Stimulated activated CD8-positive, alpha-beta memory T cell treated with anti-CD3 and anti-CD28 coated beads, Interleukin-4, amount 100 ng/mL, for 1 hour (primary cell): ENCODE measurements at places on chromosomes 2 and 18.

DNA sequence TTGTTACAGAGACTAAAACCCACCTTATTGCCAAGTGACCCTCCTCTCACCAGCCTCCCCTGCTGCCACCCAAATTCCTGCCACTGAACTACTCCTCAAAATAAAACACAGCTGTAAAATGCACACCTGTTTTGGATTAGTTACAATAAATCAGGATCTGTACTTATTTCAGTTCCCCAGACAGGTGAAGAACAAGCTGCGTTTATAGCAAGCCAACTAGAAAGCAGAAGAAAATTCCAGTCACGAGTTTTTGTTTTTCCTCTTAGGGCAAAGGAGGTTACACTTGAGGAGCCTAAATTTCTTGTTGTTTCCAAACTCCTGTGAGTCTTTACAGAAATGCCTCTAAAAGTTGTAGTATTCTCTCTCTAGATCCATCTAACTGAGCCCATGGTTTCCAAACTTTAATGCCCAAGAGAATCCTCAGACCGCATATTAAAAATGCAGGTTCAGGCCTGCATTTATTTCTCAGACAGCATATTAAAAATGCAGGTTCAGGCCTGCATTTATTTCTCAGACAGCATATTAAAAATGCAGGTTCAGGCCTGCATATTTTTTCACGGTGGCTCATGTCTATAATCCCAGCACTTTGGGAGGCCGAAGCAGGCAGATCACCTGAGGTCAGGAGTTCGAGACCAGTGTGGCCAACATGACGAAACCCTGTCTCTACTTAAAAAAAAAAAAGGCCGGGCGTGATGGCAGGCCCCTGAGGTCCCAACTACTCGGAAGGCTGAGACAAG lies 62.2 kb downstream of the ALPK2 start:
- no peak for DNase-seq

- no peak for DNase-seq
Observed at GRCh38 chr18:79517341-79517740, 121.6 kb downstream of the NFATC1 start.

GRCh38 chr2:61327173-61327572 lies 143.7 kb downstream of the USP34 start:
- DNase-seq, result no peak

DNA sequence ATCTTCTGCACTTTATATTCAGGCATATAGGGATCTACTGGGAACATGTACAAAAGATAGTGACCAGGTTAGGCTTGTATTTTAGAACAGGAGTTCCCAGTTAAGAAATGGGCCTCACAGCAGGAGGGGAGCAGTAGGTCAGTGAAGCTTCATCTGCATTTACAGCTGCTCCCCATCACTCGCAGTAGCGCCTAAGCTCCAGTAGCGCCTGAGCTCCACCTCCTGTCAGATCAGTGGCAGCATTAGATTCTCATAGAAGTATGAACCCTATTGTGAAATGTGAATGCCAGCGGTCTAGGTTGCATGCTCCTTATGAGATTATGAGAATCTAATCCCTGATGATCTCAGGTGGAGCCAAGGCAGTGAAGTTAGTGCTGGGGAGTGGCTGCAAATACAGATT lies 224.4 kb upstream of the CYRIA start:
- no peak for DNase-seq

DNA sequence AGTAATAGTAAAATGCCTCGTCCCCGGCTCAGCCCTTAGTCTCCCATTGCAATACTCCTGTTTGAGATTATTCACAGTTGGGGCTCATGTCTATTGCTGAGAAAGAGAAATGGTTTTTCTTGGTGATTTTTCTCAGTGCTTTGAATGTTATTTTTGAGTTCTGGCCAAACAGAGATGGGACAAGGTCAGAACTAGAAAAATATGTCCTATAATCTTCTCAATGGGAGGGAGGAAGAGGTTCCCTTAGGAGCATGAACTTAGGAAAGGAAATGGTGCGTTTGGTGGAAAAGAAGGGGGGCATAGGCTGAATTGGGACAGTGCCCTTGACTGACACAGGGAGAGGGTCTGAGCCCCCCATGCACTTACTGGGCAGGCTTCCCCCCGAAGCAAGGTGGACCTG lies 133.8 kb downstream of the AGAP1 start:
- DNase-seq, result no peak

- no peak for DNase-seq
Observed at GRCh38 chr2:42045848-42046748, 1.7 kb upstream of the PKDCC start.

GRCh38 chr2:58640042-58640441 lies 398.9 kb upstream of the FANCL start:
- no peak for DNase-seq

DNA sequence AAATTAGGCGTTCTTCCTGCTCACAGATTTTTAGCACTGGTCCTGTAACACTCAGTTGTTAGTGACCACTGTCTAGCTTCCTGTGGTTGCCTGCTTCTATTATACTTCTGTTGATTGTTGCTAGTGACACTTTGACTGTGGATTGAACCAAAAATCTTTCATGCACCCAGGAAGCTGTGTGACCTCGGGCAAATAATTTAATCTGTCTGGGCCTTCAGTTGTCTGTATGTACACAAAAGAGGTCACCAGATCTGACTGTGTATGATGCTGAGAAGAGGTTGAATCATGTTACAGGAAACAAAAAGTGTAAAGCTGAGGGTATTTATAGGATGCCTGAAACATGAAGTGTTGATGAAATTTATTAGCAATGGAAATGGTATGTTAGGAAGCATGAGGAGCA lies 12.7 kb downstream of the ICOS start:
- no peak for DNase-seq

GRCh38 chr2:68885811-68886075 lies 14.5 kb upstream of the BMP10 start:
- DNase-seq, result no peak

DNA sequence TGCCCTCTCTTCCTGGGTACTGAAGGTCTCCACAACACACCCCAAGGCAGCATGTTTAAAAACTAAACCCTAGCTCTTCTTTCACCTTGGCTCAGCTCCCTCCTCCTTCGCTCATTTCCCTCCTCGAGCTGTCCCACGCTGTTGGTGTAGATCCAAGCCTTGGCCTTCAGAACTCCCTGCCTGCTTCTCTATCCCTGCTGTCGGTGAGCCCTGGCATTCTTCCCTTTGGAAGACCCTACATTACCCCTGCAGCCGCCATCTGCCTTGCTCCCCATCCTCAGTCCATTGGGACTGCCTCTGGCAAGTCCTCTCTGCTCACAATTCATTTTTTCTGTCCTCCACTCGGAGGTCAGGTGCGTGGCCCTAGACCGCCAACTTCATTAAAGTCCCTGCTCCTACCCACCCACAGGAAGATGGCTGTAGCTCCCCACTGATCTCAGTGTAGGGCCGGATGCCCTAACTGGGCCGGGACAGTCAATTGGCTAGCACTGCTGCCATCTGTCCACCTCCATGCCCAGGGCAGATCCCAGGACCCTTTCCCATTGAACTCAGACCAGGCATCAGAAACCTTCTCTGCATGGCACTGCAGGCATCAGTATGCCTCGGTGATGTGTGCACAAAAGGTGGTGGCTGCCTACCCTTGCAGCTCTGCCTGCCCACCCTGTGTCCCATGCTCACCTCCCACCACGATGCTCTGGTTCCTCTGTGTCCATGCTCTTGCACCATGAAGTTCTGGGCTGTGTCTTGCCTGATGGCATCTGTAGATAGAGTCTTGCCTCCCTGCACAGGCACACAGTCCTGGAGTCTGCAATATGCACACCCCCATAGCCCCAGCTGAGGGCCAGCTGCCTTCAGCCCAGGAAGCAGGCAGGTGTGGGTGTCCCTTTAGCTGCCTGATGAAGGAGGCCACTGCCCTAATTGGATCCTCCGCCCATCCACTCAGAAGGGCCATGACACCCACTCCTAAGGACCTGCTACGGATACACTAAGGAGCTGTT lies 5.7 kb downstream of the AMER3 start:
- no peak for DNase-seq

DNA sequence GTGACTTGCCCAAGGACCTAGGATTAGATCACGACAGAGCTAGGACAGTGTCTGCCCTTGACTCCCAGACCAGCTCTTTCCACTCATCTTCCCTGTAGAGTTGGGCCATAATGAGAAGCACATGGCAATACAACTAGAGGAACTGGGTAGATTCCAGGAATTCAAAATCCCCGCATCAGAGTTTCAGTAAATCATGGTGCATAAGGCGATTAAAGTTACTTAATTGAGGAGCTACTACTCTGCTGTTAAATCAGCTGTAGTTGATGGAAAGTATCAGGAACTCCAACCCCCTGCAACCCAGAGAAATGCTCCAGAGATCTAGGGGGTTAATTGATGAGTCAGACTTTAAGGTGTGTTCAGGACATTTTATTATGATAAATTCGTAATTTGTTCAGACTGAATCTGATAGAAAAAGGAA lies 5.7 kb downstream of the ANTXR1 start:
- DNase-seq, result no peak

GRCh38 chr2:241067501-241068135 lies 34.5 kb downstream of the MTERF4 start:
- DNase-seq, result no peak

GRCh38 chr2:149125031-149125725 lies 86.7 kb downstream of the LYPD6B start:
- no peak for DNase-seq

- DNase-seq, result no peak
Observed at GRCh38 chr18:59123588-59124369, 15.9 kb upstream of the SEC11C start.

DNA sequence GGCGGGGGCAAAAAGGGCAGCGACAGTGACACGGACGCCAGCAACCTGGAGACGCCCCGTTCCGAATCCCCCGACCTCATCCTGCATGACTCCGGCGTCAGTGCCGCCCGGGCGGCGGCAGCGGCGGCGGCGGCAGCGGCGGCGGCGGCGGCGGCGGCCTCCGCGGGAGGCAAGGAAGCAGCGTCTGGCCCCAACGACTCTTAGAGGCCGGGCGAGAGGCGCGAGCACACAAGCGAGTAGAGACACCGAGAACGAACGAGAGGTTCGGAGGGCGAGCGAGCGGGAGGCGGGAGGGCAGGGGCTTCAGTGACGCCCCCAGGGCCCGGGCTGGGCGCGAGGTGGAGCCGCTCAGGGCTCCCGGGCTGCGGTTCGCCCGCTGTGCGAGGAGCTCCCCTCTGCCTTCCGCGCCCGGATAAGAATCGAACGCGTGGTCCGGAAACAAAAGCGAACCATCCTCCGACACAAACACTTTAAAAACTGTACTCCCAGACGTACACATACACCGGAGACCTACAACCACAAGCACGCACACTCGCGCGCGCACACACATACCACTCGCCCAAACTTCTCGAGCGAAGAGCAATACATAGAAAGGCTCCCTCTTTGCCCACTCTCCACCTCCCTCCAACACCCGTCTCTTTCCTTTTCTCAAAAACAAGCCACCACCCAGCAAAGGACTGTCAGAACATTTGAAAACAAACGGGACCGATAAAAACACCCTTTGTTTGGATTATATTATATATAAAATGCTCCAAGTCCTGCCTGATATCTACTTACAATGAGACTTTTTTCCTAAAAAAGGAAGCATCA lies 2.8 kb downstream of the SP9 start:
- no peak for DNase-seq

- no peak for DNase-seq
Observed at GRCh38 chr2:78707776-78708386, 317.6 kb upstream of the REG3G start.

DNA sequence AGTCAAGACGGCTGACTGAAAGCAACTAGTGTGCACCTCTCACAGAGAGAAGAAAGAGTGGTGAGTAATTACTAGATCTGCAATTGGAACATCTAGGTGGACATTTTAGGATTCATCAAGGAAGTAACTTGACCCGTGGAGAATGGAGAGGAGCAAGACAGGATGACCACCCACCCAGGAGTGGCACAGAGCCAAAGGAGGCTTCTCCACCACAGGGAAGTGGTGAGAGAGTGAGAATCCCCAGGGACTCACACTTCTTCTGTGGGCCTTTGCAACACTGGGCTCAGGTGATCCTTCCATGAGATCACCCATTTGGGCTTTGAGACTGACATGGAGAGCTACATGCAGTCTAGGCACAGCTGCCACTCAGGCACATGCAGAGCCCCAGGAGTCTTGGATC lies 132.8 kb upstream of the GALNT5 start:
- no peak for DNase-seq

GRCh38 chr18:27808683-27809082 lies 368.2 kb downstream of the CDH2 start:
- no peak for DNase-seq

DNA sequence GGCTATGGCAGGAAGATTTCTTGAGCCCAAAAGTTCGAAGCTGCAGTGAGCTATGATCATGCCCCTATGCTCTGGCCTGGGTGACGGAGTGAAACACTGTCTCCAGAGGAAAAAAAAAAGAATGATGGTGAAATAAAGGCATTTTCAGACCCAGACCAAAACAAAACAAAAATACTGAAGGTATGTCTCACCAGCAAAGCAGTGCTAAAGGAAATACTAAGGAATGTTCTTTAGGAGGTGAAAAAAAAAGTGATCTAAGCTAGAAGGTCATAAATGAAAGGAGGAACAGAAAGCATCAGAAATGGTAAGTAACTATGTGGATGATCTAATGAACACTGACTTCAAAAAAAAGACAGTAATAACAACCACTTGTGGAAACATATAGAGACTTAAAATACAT lies 18.7 kb downstream of the SS18 start:
- no peak for DNase-seq

- DNase-seq, result no peak
Observed at GRCh38 chr2:121039679-121040078, 245.3 kb downstream of the TFCP2L1 start.

GRCh38 chr2:140338795-140339194 lies 1558.6 kb upstream of the NXPH2 start:
- DNase-seq, result no peak

GRCh38 chr2:127674241-127675209 lies 805 bp downstream of the LIMS2 start:
- DNase-seq, result no peak

- DNase-seq, result no peak
Observed at GRCh38 chr2:157349949-157350515, 24.4 kb upstream of the ERMN start.

DNA sequence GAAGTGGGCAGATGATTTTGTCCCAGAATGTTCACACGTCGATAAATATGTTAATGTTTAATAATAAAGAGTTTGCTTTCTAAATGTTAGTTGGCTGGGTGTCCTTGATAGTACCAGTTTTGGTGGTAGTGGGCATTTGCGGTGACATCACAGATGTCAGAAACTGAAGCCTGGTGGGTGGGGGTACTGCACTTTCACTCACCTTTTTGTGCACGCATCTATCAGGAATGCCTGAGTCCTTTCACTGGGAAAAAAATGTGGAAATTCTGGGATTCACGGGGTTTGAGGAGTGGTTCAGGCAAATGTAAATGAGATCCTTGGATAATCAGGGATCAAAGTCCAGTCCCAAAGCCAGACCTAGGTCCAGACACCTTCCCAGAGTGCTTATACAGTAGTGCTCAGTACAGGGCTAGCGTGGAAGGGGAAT lies 3.2 kb downstream of the EPAS1 start:
- no peak for DNase-seq

- DNase-seq, result no peak
Observed at GRCh38 chr2:176584333-176584732, 315.1 kb downstream of the MTX2 start.

GRCh38 chr2:11009891-11010290 lies 98.2 kb downstream of the KCNF1 start:
- no peak for DNase-seq

GRCh38 chr2:14081521-14081920 lies 551.0 kb upstream of the LRATD1 start:
- DNase-seq, result no peak
